Fibroblast of pulmonary artery (primary cell): ENCODE measurements at places on chromosomes 4 and X.

GRCh38 chr4:28822163-28822562 is 1898.0 kb upstream of the PCDH7 start:
- DNase-seq = no peak

GRCh38 chr4:3189459-3189858 is 59.5 kb upstream of the MSANTD1 start:
- no peak for DNase-seq

DNA sequence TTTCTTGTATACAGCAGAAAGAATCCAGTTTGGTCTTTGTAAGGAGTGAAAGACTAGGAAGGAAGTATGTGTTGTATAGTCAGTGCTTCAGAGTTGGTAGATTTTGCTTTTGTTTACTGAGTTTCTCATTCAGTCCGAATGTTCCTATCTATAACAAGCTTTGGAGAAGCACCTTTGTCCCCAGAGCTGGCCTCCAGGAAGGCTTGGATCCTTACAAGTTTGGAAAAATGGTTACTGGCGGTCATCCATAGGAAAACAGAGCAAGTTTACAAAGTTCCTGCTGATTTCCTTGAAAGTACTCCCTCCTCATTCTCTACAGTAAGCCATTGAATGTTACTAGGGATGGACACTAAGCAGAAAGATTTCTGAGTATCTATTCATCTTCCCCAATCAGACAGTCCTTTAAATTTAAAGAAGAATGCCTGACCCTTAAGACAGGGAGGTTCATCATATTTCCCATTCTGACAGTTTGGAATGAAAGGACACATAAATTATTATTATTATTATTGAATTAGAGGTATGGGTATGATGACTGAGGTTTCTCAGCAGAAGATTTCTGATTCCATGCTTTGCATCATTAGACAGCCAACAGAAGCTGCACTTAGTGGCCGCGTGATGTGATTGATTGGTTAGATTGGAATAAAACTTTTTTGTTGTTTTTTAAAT is 35.8 kb downstream of the FAT4 start:
- no peak for DNase-seq

- DNase-seq = no peak
Measured at GRCh38 chr4:30443289-30443688, 276.9 kb upstream of the PCDH7 start.

- DNase-seq = peak; percentile 33
Measured at GRCh38 chr4:112515198-112516065, 548 bp downstream of the NEUROG2 start.

DNA sequence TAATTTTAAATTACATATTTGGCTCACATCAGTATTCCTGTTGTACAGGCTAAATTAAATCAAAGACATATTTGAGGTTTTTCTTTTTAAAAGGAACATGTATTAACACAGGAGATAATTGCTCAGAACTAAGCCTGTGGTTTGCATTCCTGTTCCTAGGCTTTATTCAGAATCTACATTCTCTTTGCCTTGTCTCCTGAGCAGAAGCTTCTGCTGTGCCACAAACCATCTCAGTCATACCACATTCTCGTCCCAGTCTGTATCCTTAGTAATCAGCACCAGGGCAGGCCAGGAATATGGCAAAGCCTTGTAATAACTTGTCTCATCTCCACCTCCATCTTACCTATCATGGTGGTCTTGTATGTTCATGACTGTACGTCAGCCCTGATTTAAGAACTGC is 162.8 kb downstream of the ARHGAP24 start:
- DNase-seq = no peak

- DNase-seq = no peak
Measured at GRCh38 chr4:152301381-152301780, 234.5 kb downstream of the FBXW7 start.

GRCh38 chr4:48796927-48797679 is 17.0 kb upstream of the FRYL start:
- DNase-seq = no peak

GRCh38 chr4:41175794-41176193 is 38.5 kb downstream of the APBB2 start:
- peak; percentile 38 for DNase-seq

DNA sequence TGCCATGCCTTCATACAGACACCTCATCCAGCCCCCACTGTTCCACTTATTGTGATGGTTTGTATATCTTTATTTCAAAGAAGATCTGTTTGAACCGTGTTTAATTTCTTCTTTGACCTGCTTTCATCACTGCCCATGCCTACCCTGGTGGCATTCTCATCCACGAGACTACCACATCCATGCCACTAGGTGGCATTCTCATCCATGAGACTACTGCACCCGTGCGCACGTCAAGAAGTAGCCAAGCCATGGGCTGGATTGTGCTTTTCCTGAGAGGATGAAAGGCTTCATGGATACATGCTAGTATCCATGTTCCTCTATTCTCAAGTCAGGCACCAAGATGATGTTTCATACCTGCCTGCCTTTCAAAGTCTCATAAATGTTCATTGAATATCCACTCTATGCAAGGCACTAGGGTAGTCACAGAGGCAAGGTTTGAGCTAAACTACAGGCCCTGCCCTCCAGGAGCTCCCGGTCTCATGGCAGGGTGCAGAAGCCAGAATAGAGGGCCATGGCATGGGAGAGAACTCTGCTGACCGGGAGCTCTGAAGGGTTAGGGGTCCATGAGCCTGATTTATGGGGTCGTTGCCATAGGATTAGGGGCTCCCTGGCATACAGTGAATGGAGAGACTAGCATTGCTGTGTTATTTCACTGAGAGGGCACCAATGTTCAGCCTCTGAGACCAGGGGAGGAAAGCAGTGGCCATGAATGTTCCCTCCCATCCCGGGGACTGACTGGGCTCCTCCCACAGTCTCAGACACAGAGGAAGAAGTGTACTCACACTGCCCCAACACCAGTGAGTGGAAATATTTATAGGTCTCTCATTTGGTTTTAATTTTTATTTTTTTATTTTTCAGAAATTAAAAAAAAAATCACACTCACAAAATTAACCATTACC is 24.8 kb upstream of the EOLA2 start:
- DNase-seq = peak; percentile 73

DNA sequence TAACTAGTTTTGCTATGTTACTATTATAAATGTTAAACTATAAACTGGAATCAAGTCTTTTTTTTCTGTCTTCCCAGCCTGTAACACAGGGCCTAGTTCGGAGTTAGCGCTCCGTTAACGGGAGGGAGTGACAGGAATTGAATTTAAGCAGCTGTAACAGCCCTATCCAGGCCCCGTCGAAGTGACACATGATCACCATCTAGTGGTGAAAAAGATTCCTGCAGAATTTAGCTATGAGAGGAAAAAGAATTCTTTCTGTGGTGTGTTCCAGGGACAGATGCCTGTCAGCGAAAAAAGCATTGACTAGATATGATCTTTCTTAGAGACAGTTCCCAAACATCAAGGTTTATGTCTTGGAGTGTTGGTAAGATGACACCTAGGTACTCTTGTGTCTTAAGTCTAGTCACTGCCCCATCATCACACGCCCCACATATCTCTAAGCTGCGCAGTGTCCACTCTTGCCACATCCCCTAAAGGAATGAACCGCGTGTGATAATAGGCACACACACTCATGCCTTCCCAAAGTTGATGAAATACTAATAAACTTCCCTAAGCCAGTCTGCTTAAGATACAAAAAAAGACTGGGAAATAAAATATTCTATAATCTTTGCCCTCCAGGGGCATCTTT is 2.1 kb downstream of the GAB3 start:
- peak; percentile 67 for DNase-seq

DNA sequence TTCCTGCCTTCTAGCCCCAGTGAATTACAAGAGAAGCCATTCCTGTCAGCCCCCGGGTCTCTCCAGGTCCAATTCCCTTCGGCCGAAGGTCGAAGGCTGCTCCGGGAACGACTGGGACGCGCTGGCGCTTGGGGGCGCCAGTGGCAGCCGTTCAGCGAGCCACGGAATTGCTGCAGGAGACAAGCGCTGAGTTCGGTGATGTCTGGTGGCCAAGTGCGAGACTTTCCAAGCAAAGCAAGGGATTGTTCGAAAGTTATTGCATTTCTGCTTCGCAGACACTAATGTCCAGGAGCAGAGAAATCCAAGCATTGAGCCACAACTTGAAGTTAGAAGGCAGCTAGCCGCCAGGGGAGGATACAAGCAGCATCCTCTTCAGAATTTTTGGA is 1.1 kb upstream of the DKK2 start:
- DNase-seq = peak; percentile 42

DNA sequence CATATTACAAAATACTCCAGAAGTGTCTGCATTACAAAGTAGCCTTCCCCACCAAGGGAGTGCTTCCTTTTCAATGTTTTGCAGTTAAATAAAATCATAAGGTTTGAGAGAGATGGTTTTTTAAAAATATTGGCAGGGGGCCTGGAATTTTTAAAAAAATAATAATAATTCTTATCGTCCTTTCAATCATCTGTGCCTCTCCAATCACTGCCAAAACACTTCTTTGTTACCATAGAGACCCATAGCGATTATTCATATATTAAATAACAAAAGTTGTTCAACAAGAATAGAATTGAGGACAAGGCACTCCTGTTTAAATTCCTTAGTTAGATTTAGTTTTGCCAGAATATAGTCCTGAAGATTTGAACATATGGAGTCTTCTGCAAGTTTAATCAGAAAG is 203.1 kb downstream of the FAT4 start:
- DNase-seq = peak; percentile 36

DNA sequence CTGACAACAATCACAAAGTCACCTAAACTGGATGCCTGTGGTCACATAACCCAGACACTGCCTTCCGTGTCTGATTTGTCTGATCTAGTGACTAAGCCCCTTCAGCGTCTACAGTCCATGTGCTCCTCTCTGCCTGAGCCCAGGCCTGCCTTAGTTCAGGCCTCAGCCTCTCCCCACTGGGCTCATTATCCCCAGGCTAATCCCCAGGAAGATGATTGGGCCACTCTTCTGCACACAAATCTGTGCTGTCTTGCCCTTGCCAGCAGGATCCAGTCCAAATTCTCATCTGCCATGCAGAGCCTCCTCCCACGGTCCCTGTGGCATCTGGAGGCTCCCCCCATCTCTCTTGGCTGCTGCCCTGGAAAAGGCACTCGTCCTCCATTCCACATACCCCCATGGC is 96.5 kb downstream of the SLC2A9 start:
- DNase-seq = peak; percentile 13

DNA sequence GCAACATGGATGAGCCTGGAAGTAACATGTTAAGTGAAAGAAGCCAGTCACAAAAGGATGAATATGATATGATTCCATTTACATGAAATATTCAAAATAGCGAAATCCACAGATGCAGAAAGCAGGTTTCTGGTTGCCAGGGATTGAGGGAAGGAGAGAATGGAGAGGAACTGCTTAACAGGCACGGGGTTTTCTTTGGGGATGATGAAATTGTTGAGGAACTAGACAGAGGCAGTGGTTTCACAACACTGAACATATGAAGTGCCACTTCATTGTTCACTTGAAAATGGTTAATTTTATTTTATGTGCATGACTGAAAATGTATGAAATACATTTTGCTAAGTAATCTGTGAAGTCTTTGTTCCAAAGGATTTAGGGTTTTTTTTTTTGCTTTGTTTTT is 182.5 kb upstream of the TBL1X start:
- DNase-seq = peak; percentile 14
